ENCODE measurements at places on chromosomes 7 and 10.

- no peak for DNase-seq
Measured at GRCh38 chr7:98165827-98166667, 45.2 kb upstream of the BHLHA15 start.

DNA sequence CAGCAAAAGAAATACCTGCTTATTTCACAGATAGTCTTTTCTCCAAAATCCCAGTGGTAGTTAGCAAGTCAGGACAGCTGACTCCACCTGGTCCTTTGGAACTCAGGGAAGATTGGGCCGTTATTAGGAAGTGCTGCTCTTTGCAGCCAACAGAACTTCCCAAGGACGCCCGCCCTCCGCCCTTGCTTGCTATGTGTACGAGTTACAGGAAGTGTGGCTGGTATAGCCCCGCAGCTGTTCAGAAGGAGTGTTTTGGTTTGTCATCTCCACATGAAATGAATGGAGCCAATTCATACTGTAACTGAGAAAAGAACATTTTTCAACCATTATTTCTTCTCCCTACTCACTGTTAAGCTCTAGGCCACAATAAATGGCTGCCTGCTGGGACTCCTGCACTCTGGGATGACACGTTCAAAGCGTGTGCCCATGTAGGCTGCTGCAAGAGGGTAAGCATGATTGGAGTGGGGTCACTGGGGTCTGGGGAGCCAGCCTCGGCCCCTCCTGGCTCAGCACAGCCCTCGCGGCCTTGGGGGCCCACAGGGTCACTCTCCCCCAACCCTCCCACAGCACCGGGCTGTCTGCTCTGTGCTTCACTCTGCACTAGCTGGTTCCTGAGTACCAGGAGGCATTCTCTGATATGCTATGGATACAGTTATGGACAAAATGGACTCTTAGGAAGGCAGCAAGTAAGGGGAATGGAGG is 244.0 kb downstream of the EBF3 start:
- DNase-seq: peak; percentile 58

DNA sequence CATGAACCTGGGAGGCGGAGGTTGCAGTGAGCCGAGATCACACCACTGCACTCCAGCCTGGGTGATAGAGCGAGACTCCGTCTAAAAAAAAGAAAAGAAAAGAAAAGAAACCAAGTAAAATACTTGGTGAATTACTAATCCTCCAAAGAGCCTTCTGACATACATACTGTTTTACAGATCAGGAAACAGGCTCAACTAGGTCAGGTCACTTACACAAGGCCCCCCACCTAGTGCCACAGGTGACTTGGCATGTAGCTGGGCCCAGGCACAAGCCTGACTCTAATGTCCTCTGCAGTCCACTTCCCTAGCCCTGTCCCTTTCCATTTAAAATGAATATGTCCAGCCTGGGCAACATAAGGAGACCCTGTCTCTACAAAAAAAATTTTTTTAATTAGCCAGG is 157.0 kb downstream of the TPST1 start:
- DNase-seq: no peak

GRCh38 chr10:13317474-13317873 is 17.6 kb upstream of the PHYH start:
- DNase-seq: no peak

GRCh38 chr7:81036057-81036456 is 117.2 kb upstream of the SEMA3C start:
- DNase-seq: no peak

DNA sequence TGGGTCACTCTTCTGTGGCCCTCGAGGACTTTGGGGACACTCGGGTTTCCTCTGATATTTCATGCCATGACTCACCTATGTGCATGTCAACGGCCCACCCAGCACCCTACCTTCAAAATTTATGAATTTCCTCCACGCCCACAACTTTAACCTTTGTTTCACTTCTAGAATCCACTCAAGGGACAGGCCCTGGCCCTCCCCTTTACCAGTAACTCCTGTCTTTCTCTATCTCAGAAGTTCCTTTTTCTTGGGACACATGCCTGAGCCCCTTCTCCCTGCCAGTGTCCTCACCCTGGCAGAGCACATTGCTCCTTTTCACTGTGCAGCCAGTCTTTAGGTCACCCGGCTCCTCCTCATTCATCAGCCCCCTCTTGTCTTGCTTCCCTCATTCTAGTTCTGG is 282.5 kb upstream of the KLF6 start:
- DNase-seq: no peak

- no peak for DNase-seq
Measured at GRCh38 chr10:112815269-112816032, 134.6 kb upstream of the TCF7L2 start.

DNA sequence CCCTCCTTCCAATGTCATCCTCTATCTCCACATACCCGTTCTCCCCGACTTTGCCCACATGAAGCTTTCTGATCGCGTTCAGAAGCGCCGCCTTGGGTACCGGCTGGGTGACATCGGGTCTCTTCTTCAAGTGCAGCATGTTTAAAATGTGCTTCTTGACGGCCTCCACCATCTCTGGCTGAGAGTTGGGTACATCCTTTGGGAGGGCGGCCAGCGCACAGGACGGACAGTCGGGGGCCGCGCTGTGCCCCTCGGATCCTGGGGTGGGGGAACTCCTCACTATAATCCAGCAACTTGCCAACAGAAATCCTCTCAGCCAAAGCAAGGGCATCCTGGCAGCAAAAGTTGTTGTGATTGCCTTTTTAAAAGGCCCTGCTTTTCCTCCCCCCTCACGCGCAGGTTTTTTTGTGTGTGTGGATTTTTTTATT is 2.8 kb downstream of the INHBA start:
- no peak for DNase-seq

DNA sequence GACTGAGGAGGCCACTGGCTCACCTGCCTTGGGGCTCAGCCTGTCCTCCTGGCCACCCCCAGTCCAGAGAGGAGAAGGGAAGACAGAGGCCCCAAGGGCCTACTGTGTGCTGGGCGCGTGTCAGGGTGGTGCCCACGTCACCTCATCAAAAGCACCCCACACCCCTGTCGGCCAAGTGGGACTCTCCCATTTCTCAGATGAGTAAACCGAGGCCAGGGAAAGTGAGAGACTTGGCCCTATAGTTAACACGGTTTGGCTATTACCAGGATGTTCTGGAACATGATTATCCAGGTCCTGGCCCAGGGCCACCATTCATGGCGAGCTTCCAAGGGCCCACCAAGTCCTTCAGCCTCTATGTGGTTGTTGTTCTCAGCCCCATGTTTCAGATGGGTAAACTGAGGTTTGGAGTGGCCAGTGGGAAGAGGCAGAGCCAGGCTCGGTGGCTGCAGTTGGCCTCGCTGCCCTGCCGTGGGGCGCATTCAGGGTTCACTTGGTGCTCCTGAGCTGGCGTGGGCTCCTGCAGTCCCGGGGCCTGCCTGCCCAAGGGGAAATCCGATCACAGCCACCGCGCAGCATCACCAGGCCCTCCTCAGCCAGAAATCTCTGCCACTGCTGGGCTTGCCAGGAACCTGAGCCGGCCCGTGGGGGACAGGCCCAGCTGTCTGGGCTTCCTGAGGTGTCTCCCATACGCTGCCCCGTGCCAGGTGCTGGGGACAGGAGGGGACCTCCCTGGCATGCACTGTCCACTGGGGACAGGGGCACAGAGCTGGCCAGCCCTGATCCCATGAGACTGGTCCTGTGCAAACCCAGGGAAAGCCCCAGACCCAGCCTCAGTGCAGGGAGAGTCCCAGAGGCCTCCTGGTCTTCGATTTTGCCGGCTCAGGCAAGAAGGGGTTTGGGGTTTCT is 117.7 kb upstream of the TNRC18 start:
- DNase-seq: no peak

GRCh38 chr10:63553473-63553872 is 32.3 kb downstream of the REEP3 start:
- no peak for DNase-seq

GRCh38 chr10:91629715-91630549 is 2.9 kb downstream of the PPP1R3C start:
- DNase-seq: no peak

DNA sequence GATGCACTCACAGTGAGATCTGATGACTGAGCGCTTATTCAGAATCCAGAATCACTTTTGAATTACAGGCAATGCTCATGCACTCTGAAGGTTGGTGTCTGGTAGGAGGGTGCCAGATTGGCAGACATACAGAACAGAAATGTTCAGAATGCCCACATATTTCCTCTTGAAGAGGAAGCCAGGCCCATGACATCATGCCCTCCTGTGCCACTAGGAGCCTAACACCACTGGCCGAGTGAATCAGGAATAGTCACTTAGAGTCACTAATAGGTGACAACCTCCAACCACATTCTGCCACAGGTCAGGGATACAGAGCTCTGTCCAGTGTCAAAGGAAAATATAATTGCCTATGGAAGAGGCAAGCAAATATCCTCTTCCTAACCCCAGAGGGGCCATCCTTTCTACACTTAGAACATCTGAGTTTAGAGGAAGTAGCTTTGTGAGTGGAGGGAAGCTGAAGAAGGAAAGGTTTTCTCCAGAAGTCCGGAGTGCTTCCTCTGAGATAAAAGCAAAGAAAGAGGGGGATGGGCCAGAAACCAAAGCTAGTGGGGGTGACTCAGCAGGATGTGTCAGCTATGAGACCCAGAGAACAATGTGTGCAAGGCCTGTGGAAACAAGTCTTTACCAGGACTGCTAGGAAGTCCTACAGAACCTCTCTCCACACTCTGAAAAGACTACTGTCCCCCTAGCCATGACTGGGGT is 838.8 kb downstream of the GRID1 start:
- no peak for DNase-seq

DNA sequence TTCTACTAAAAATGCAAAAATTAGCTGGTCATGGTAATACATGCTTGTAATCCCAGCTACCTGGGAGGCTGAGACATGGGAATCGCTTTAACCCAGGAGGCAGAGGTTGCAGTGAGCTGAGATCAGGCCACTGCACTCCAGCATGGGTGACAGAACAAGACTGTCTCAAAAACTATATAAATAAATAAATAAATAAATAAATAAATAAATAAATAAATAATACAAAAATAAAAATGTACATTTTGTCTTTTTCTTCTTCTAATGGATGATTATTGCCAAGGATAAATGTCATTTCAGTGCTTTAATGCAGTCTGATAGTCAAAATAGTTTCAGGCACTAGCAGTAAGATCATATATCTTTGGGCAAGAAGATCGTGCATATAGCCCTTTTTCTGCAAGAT is 727.6 kb upstream of the SEMA3D start:
- no peak for DNase-seq

DNA sequence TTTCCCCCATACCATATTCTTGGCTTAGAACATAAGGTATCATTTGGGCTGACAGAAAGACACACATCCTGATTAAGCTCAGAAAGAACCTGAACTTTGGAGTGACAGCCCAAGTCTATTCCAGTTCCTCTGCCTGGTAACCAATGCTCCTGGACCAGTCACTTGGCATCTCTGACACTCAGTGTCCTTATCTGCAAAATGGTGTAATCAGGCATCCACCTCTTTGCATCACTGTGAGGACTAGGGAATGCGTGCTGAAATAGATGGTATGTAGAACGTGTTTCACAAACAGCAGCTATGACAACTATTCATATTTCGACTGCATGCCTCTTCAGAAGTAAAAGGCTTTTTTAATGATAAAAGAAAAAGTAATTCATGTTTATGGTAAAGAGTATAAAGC is 26.2 kb upstream of the PIK3AP1 start:
- DNase-seq: no peak

GRCh38 chr7:6442114-6442513 is 5.6 kb downstream of the DAGLB start:
- peak; percentile 25 for DNase-seq
